Common myeloid progenitor, CD34-positive (primary cell): ENCODE measurements at places on chromosomes 16 and 17.

- no peak for DNase-seq
Observed at GRCh38 chr16:12252616-12253015, 276.1 kb downstream of the SNX29 start.

GRCh38 chr17:420479-421175 lies 68.0 kb upstream of the RPH3AL start:
- no peak for DNase-seq

DNA sequence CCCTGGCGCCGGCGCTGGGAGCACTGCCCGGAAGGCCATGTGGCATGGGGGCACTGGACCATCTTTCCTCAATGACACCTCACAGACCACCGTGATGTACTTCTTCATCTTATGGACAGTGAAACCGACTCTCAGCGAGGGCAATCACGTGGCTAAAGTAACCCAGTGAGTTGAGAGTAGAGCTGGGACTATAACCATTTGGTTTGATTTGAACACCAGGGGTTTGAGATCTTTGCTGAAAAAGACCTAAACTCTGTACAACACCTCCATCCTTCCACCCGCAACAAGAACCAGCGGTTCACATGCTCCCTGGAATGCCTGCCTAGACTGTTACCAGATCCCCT lies 3.3 kb downstream of the ITGA2B start:
- no peak for DNase-seq

GRCh38 chr16:9778849-9779248 lies 403.4 kb downstream of the GRIN2A start:
- DNase-seq = no peak

- no peak for DNase-seq
Observed at GRCh38 chr16:1870365-1871082, 1.4 kb downstream of the MEIOB start.

- no peak for DNase-seq
Observed at GRCh38 chr17:58764373-58764772, 8.7 kb downstream of the PPM1E start.

- no peak for DNase-seq
Observed at GRCh38 chr17:36512641-36513040, 22.0 kb downstream of the MYO19 start.

- DNase-seq = peak; percentile 65
Observed at GRCh38 chr17:59160157-59161025, 4.8 kb downstream of the PRR11 start.

DNA sequence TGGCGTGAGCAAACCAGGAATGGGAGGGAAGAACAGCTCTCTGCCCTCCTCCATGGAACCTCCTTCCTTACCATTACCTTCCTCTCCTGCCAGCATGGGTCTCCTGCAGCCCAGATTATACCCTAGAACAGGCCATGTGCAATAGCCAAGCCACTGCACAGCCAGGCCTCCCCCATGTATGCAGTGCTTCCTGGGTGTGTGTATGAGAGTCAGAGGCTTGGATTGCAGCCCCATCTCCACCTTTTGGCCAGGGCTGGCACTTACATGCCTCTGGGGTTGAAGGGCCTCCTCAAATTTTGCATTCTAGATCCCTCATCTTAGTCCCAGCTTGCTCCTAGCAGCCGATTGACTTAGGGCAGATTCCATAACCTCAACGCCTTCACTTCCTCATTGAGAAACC lies 133.7 kb downstream of the GSG1L start:
- no peak for DNase-seq

DNA sequence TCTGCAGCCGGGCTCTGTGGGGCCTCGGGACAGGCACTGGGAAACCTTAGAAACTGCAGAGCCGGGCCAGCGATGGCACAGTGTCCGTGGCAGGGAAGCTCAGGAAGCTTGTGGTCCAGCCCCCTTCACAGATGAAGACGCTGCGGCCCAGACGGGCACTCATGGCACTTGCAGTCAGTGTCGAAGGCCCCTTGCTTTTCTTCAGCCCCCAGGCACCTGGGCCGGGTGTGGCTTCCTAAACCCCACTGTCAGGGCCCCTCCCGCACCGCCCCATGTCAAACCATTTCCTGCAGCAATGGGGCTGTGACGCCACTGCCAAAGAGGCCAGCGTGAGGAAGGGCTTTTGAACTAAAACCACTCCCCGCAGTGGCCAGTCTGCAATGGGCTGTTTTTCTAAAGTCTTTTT lies 164.0 kb downstream of the LAT start:
- DNase-seq = peak; percentile 78

DNA sequence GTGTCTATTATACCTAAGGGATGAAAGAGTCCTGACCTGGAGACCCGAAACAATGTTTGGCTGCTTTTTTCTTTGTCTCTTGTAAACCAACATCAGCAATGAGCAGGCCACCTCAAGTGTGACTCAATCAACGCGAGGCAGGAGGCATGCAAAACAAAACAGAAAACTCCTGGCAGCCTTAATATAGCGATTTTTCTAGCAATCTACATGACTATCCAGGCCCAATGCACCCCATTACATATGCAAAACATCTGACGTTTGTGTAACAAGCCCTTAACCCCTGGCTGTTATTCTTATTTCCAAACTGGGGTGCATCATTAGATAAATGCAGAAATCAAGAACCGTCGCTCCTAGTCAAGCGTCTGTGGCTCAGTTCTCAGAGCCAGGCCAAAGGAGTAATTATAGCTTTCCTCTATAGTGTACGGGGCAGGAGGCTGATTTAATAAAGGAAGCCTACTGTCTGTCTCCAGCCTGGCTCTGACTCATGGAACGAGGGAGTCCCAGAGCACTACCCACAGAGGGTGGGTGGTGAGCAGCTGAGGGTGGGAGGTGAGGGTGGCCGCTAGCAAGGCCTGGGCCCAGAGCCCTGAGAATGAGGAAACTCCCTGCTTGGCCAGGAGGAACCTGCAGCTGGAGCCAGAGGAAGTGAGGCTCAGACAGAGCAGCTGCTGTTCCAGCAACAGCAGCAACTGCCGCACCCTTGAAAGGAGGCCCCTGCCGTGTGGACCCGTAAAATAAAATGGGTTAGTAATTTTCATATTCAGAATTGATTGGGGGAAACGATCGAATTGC lies 43.9 kb downstream of the CHD9 start:
- DNase-seq = peak; percentile 86

DNA sequence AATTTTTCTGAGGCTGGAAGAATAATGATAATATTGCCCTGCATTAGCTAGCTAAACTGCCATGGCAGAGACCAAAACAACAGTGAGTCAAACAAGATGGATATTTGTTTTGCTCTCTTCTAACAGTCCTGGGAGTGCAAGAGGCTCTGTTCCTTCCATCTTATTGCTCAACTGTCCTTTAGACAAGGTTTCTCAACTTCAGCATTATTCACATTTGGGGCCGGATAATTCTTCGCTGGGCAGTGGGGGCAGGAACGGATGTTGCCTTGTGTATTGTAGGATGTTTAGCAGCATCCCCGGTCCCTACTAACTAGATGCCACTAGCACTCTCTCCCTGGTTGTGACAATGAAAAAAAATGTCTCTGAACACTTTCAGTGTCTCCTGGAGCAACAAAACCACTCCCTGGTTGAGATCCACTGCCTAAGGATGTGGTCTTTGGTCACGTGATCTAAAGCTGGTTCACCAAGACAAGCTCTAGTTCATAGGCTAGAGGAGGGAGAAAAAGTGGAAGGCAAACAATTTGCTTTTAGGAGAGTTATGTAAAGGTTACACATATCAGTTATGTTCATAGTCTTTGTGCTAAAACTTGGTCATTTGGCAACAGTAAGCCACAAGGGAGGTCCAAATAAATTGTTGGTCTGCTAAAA lies 144.4 kb downstream of the PCTP start:
- peak; percentile 29 for DNase-seq

DNA sequence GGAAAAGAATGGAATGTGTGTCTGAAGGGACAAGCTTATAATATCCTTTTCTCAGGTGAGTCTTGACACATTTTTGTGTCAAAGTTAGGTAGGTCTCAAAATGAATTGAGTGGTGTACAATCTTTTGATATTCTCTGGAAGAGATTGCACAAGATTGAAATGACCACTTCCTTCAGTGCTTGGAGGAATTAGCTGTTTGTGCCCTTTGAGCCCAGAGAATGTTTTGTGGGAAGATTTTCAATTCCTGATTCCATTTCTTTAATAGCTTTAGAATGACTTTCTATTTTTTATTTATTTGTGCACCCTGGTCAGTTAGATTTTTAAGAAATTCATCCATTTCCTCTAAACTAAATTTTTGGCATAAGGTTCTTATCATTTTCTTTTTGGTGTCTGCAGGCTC lies 1.6 kb upstream of the CCL13 start:
- DNase-seq = no peak

DNA sequence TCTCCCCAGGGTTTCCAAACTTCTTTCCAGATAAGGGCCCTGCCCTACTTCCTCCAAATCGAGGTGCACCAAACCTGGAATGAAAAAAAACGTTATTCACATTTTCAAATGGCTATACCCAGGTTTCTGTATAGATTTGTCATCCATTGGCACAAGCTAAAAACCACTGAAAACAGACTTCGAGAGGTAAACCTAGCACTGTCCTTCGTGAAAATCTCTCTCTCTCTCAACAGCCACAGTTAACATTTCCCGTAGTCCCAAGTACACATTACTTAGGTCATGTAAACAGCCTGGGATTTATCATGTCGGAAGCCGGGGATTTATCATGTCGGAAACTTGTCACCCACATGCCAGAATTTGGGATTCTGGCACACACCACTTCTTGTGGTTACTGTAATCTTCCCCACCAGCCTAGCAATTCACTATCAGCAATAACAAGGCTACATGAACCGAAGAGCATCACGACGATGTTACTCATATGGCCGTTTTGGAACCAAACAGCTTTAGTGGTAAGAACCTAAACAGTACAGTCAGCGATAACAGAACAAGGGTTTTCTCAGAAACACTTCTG lies 1.2 kb downstream of the DDX5 start:
- DNase-seq = no peak

DNA sequence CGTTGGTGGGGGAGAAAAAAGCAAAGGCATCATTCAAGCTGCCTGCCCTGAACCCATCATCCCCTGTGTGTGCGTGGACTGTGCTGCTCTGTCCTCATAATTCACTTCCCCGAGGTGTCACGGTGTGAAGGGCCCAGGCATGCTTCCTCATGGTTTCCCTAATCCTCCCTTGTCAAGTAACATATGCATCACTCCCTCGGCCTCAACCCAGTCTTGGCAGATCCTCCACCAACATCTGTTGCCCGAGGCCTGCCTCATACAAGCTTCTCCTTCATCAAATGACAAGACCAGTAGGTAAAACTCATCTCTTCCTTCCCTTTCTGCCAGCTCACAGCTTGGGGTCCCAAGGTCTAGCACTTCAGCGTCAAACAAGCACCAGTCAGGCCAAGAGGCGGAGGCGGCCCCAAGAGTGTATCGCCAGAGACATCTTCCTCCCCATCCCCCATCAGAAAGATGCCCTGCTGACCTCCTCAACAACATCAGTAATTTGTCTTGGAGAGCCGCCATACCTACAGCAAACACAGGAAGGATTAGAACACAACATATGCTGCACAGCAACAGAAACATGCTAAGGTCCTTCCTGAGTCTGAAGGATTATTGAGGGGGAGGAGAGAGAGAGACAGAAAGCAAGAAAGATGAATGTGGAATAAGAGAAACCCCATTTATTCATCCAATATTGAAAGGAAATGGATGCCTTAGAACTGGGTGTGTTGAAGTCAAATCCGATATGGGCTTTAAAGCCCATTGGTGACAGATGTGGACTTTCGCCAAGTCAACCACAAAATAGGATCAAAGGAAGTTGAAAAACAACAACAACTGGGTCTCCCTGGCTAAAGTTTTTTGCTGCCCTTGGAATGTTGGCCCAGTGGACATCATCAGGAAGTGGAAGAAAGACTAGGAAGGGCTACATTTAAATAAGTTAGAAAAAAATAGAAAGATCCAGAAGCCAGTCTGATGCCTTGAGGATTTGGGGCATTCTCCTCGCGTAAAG lies 38.4 kb downstream of the SOX9 start:
- no peak for DNase-seq

- no peak for DNase-seq
Observed at GRCh38 chr17:50906443-50906842, 40.3 kb upstream of the TOB1 start.

- no peak for DNase-seq
Observed at GRCh38 chr17:42098730-42099399, 592 bp upstream of the ZNF385C start.

- no peak for DNase-seq
Observed at GRCh38 chr17:50146927-50147665, 3.4 kb downstream of the PPP1R9B start.

DNA sequence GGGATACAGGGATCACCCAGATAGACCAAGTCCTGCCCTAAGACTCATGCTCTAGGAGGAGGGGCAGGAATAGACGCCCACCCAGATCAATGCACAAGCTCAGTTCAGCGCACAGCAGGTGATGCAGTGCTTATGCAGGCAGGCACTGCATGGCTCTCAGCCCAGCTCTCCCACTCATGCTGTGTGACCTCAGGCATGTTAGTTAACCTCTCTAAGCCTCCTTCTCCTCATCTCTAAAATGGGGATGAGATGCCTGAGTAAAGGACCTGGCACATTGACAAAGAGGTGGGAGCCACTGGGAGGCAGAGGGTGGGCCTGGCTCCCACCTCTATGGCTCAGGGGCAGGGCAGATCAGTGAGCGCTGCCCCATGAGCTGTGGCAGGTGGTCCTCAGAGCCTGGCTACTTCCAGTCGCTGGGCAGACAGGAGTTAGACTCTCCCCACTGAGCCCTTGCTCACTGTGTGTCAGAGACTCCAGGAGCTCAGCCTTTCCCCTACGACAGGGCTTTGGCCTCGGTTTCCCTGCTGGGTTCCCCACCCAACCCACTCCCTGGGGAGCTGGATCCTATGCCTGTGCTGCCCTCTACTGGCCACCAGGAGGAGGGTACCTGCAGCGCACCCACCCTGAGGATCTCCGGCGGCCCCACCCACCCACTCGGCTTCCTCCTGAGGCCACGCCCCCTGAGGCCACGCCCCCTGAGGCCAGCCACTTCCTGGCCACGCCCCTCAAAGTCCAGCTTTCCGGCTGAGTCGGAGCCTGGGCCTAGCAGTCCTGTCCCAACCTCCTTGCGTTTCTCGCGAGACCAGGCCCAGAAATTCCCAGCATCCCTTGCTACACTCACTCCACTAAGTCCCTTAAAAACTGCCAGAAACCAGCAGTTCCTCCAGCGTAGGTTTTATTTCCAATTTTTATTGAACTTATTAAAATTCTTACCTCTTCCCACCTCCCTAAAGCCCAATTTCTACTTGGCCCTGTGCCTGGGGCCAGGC lies 196.1 kb downstream of the GSG1L start:
- peak; percentile 69 for DNase-seq

DNA sequence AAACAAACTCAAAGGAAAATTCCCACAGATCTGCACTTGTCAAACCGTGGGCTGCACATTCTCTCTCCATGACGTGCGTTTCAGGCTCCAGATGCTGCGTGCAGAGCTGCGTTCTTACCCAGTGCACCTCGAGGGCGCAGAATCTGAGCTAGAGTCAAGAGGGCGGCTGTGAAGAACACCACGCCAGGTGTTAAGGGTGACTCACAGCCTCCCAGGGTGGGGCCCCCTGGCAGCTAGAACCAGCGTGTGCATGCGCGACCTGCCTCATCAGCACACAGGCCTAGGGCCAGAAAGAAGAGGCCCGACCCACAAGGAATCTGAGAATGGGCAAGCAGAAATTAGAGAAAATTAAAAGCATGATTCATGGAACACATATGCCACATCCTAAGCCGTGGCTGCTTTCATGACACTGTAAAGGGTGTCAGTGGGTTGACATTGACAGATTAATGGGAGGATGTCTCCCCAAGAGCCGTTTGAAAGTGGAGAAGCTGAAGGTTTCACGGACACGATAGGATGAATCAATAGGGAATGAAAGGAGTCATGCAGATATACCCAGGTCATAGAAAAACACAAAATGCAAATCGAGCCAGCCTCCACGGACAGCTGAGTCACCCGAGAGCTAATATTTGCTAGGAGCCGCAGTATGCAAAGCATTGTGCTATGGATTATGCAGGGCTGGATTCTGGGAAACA lies 29.0 kb downstream of the MARCHF10 start:
- DNase-seq = no peak
